SK-N-SH treated with all-trans-retinoic acid at 6 μM for 48 hours (cell line): ENCODE measurements at places on chromosomes 1 and 21.

- ATAC-seq = no peak
These were observed 842 bp downstream of the LENEP start for GRCh38 chr1:154994269-154994587.

DNA sequence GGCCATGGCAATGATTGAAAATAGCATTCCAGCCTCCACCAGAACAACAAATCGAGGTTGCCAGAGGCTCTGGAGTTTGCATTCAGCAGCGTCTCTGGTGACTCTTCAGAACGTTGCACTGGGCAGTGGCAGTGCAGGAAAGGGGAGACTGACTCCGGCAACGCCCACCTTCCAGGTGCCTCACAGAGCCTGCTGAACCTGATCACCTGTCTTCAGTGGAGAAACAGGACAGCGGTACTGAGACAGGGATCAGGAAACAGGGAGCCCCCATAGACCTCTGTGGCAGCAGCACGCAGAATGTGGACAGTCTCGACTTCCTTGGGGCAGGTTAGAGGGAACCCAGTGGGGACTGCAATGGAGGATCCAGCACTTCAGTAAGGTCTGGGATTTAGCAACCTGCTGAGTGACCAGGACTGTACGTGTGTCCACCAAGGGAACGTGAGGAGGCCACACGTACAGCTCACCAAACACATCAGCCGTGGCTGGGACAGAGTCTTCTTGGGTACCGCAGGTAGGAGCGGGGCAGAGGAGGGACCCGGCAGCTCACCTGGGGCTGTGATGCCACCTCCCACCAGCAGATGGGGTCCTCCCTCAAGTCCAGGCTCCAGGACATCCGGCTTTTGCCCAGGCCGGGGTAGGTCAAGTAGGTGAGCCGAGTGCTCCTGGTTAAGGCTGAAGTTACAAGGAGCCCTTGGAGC, 128.6 kb downstream of the PRDM2 start:
- ATAC-seq = peak; percentile 76

DNA sequence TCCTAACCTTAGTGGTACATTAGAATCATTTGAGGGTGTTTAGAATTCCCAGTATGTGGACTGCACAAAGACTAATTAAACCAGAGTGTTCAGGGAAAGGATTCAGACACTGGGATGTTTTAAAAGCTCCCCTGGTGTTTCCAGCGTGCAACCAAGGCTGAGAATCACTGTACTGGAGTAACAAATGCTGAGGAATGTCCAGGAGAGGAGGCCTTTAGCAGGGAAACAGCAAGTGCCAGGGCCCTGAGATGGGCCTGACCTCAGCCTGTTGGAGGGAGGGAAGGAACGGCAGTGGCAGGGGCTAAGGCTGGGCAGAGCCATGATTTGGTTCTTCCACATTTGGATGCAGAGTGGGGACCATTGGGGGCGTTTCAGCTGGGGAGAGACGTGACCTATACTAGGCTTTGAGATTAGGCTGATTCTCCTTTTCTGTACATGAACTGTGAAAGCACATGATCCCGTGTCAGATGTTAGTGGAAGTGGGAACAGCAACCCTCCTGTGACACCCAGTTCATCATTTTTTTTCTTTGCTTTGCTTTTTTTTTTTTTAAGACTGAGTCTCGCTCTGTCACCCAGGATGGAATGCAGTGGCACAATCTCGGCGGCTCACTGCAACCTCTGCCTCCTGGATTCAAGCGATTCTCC, 49.3 kb downstream of the KANK4 start:
- ATAC-seq = no peak

GRCh38 chr1:217273866-217274265, 357.0 kb downstream of the GPATCH2 start:
- ATAC-seq = no peak

- no peak for ATAC-seq
These were observed 187.9 kb downstream of the PTPRU start for GRCh38 chr1:29424266-29424665.

GRCh38 chr1:54340434-54340833, 65.8 kb downstream of the SSBP3 start:
- no peak for ATAC-seq

DNA sequence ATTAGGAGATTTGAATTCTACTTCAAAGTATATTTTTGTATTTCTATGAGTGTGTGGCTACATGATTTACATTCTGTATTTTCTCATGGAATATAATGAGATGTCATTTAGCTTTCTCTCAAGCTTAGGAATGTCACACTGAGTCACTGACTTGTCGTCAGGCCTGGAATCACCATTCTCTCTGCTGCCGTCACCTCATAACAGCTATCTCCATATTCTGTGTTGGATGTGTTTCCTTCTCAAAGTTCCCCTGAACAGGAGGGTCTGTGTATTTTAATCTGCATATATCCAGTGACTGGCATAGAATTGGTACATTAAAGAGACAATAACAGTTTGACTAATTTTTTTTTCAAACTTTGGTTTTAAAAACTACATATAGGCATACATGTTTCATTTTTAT, 35.9 kb downstream of the LYPLAL1 start:
- no peak for ATAC-seq

- no peak for ATAC-seq
These were observed 18.1 kb upstream of the ENAH start for GRCh38 chr1:225670806-225671733.

- ATAC-seq = no peak
These were observed 446.0 kb upstream of the LRRC7 start for GRCh38 chr1:69121723-69122122.

DNA sequence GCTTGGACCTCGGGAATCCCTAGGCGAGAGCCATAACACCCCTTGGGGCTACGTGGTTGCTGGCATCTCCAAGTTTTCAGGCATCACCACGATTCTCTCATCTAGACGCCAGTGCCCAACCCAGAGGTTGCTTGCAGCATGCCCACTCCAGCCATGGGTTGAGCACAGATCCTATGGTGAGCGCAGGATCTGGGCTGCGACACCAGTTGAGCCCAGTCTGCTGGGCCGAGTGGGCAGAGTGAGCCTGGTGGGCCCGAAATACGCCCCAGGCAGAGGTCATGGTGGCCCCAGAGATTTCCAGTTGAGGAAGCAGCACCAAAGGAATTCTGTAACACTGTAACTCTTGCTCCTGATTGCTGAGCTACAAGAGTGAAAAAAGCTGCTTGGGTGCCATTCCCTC, 46.1 kb upstream of the GRIK1 start:
- ATAC-seq = no peak

GRCh38 chr1:149849947-149850360, 49.4 kb upstream of the BOLA1 start:
- ATAC-seq = no peak

DNA sequence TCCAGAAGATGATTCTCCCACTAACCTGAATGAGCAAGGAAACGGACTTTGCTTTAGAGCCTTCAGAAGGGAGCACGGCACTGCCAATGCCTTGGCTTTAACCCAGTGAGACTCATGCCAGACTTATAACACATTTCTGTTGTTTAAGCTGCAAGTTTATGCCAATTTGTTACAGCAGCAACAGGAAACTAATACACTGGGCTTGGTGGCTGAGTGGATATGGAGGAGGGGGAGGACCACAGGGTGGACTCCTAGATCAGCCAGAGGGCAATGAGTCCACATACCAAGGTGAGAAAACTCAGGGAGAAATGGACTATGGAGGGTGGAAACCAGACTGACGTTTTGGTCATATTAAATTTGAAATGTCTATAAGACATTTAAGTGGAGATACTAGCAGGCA, 156.2 kb upstream of the KCNJ6 start:
- ATAC-seq = no peak

DNA sequence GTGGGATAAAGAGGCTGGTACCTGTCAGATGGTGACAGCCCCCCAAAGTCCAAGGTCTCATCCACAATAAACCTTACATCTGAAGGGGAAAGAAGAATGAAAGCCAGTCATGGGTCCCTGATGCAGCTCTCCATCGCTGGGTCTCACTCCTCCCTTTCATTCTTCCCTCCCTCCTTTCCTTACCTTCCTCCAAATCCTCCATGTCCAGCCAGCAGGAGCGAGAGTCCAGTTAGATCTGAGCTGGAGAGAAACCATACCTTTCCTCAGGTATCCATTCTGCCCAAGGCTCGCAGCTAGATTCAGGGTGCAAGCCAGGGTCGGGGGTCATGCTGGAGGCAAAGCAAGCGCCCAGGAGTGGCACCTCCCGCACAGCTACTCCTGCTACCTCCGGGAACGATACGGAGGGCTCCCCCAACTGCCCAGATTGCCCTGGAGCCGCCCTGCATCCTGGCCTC, 421 bp downstream of the PSRC1 start:
- peak; percentile 63 for ATAC-seq

GRCh38 chr1:150002217-150002616, 8.3 kb downstream of the OTUD7B start:
- peak; percentile 38; the same call in 2 of the 3 replicates for ATAC-seq

DNA sequence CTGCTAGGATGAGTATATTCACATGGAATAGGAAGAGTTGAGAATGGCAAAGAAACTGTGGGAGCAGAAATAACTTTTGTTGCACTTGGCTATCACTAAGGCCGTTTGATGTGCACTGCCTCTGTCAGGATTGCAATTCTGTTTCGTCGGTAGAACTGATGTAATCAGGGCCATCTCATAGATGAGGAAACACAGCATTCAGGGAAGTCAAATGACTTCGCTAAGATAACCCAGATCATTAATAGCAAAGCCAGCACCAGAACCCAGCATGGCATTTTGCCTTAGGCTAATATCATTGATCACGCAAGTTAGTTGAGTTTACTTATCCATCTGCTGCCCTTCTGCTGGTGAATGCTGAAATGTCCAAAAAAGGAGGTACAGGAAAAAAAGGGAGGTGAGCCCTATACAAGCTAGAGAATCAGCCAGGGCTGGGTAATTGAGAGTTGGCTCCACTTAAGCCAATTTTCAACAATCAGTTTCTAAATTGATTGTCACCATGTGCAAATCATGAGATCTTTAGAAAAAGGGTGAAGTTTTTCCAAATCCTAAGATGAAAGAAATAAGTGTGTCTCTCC, 7.6 kb downstream of the RASSF5 start:
- ATAC-seq = no peak

DNA sequence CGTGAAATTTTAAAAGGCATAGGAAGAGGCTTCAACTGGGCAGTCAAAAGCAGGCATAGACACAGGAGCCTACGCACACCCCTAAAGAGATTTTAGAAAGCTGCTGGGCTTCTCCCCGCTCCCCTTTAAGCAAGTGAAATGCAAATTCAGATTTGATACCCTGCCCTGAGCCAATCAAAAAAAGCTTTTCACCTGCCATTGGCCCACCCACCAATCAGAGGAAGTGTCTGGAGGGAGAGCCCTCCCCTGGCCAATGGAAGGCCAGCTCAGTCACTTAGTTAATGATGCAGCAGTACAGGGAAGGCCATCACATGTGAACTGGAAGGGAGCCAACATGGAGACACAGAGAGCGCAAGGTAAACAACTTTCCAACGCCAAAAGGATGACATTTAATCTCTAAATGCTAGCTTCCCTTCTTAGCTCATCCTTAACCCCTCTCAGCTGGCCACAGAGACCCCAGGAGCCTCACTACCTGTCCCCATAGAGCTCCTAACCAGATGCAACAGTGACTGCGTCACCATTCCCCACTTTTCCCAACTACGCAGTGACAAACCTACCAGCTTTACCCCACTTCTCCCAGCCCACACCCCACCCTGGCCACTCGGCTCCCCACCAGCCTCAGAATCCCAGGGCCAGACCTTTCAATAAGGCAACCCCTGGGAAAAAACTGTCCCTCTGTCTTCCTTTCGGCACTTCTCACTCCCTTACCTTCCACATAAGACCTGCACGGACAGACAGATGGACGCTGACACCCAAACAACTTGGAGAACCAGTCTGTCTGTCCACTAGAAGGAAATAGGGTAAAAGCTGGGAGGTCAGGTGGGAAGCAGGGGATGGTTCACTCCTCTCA, 71.0 kb downstream of the CD46 start:
- peak; percentile 40; the same call in 2 of the 3 replicates for ATAC-seq

- ATAC-seq = no peak
These were observed 86.0 kb downstream of the LRRC53 start for GRCh38 chr1:74426208-74426937.

DNA sequence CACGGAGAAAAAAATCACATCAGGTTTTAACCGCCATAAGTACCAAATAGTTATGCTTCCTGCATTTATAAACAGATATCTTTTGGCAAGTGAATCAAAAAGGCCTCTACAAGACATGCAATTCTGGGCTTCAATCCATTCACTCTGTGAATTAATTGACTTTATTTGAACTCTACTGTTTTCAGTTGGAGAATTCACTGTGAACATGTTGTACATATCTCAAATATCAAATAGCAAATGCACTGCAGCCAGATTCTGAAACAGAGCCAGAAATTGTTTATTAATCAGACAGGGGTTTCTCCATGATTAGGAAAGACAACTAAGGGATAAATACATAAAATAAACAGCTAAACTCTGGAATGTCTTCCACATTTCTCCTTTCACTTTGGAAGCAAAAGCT, 445.4 kb upstream of the NFIA start:
- ATAC-seq = no peak

DNA sequence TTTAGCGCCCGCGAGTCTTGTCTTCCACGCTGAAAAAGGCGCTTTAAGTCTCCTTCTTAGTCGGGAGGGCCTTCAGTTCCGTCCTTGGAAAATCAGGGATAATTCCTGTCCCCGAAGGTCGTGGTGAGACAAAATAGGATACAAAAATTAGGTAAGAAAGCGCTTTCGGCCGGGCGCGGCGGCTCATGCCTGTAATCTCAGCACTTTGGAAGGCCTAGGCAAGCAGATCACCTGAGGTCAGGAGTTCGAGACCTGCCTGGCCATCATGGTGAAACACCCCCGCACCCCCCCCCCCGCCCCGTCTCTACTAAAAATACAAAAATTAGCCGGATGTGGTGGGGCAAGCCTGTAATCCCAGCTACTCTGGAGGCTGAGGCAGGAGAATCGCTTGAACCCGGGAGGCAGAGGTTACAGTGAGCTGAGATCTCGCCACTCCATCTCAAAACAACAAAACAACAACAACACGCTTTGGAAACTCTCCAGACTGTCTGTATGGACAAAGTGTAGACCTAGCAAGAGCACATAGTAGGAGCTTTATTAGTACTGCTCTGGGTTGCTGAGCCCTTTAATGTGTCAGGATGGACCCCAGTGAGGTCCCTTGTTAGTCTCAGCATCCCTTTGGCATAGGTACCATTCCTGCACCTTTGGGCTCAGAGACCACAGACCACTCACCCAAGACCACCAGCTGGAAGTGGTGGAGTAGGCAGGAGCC, 790 bp upstream of the TMEM54 start:
- ATAC-seq = no peak

DNA sequence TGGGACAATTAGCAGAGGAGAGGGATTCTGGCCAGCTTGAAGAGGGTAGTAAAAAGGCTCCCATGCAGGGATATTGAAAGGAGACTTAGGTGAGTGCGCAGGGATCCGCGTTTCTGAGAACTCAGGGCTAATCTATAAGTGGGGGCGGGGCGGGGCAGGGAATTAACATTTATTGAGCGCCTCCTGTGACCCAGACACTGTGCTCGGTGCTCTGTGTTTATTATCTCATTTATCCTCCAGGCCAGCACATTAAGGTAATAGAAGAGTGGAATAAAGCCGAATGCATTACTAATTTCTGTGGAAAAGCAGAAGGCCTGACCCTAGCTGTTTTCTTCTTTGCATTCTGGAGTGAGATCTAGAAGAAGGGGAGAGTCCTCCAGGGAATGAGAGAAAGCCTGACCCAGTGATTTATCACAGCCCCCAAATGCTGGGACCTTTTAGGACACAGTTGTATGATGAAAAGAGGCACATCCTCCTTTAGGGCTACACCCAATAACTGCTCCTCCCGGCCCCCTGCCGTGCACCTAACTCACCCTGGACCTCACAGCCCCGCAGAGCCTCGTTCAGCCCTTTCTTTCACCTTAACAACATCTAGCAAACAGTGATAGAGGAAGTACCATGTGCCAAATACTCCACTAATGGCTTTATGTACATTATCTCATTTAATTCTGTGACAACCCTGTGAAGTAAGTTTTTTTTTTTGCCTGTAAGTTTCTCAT, 317.6 kb downstream of the PBX1 start:
- no peak for ATAC-seq

- ATAC-seq = peak; percentile 59
These were observed 441 bp downstream of the PPT1 start for GRCh38 chr1:40096646-40096976.
